ENCODE measurements at places on chromosomes 6 and 20. TPM values are rescaled to one million over a fixed set of nuclear protein-coding genes. Genes with fewer than 3 reads are reported as not detected.

- DNase-seq: no peak
Observed at GRCh38 chr20:5195655-5196054, 68.8 kb downstream of the CDS2 start.

Gene METTL24
- 2.4 TPM for total RNA-seq

GRCh38 chr6:109672175-109672574 lies 18.8 kb downstream of the AK9 start:
- DNase-seq: no peak

DNA sequence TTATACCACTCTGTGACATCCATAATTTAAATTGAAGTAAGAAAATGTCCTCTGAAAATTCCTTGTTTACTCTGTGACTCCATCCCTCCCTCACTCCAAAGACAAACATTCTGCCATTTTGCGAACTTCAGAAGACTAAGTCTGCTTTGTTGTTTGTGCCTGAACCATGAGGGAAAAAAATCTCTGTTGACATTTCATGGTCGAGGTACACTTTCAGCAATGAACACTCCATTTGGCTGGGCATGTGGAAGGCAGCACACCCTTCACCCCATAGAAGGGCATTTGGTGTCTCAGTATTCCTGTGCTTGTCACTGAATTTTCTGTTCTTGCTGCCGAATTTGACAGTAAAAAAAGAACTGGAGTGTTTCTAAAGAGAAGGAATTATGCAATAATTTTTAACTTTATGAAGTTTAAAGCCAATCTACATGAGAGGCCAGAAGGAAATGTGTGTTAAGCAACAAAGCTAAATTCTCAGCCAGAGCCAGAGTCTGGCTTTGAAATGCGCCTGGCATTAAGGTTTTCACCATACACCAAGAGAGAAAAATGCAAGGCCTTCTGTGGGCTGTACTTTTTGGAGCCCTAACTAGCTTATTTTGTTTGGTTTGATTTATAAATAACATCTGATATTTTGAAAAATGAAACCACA lies 4.7 kb upstream of the PBOV1 start:
- no peak for DNase-seq

Gene CPNE5
- 3.0 TPM for total RNA-seq

DNA sequence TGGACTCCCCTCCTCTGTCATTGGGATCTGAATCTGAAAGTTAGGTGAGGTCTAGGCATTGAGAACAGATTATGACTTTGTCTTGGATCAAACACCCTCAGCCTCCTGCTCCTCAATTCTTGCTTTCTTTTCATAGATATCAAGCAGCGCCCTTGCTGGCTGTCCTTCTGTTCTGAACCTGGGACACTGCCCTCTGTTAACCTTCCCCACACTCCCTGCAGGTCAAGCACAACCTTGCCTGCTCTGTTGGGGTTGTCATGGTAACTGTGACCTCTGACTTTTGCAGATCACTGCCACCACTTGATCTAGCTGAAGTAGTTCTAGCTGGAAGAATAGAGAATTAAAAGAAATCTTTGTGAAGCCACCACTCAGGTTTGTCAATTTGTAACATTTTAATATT lies 16.4 kb upstream of the MICA start:
- DNase-seq: no peak

Gene ILRUN
- total RNA-seq: 78.9 TPM

Gene EGFL8
- 388 TPM for total RNA-seq

Gene RIN2
- 91.5 TPM for total RNA-seq

DNA sequence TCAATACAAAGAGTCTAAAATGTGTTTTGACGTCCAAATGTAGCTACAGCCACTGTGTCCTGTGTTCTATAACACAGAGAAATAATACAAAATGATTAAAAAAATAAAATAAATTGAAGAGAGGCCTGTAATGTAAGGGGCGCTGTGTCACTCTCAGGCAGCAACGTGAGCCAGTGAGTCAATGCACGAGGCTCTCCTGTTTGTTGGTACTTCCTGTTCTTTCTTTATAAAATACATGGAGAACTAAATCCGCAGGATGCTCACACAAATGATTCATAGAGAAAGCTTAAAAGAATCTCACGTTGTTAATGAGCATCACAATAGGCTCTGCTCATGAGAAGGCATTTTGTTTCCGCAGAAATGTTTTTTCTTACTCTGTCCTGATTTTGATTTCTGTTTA lies 635.0 kb upstream of the AGPAT4 start:
- DNase-seq: no peak

Gene SLC2A10
- total RNA-seq: 26.0 TPM

DNA sequence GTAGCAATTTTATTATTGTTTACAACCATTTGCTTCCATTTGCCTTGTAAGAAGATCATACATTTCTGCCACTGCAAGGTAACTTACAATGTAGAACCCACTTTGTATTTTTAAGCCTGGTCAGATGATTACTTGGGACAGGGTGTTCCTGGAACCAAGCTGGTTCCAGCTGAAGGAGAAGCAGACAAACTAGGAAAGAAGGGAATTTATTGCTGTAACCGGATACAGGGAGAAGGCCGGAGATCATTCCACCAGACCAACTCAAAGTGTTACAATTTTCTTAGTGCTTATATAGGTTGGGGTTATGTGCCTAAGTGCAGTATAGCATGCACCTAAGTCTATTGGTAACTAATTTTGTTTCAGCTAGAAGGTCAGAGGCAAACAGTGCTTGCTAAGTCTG lies 104.4 kb downstream of the MANEA start:
- DNase-seq: no peak

DNA sequence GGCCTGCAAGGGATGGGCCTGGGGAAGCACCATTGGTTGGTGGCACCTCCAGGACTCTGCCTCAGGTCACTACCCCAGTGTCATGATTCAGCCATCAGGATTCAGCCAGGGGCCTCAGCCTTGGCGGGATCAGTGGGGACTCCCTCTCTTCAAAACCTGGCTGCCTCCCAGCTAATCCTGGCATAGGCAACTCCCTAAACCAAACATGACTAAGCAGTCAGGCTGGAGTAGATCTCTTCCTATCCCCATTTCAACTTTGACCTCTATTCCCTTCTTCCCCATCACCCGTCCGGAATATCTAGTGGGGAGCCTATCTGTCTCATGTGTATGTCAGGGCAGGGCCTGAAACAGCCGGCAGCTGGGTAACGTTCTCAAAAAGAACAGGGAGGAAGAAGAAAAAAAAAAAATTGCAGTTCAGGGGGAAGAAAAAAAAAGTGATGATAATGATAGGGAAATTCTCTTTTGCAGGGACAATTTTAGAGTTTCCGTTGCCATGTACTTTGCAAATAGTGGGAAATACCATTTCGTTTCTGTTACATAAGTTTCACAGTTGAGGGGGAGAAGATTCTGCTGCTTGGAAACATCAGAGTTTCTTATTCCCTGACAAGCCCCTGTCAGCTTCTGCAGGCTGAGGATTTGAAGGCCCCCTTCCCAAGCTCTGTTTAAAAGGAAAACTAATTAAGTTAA lies 4.1 kb upstream of the PREX1 start:
- peak; percentile 25 for DNase-seq

- no peak for DNase-seq
Observed at GRCh38 chr20:63915471-63915870, 20.5 kb downstream of the DNAJC5 start.

DNA sequence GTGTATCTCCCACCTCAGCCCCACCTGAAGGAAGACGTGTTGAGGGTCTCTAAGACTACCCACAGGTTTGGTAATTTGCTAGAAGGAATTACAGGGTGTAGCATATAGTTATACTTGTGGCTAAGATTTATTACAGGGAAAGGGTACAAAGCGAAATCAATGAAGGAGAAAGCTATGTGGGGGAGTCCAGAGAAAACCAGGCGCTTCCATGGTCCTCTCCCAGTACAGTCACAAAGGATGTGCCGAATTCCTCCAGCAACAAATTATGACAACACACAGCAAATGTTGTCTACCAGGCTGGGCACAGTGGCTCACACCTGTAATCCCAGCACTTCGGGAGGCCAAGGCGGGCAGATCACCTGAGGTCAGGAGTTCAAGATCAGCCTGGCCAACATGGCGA lies 64.1 kb upstream of the TGM3 start:
- no peak for DNase-seq

Gene SPATS1
- not detected for total RNA-seq

Gene DYNLT1
- total RNA-seq: 80.0 TPM

- DNase-seq: no peak
Observed at GRCh38 chr6:128508588-128509296, 11.7 kb downstream of the PTPRK start.

Gene TRERF1
- 4.2 TPM for total RNA-seq

Gene HSPA1L
- 0.44 TPM for total RNA-seq

DNA sequence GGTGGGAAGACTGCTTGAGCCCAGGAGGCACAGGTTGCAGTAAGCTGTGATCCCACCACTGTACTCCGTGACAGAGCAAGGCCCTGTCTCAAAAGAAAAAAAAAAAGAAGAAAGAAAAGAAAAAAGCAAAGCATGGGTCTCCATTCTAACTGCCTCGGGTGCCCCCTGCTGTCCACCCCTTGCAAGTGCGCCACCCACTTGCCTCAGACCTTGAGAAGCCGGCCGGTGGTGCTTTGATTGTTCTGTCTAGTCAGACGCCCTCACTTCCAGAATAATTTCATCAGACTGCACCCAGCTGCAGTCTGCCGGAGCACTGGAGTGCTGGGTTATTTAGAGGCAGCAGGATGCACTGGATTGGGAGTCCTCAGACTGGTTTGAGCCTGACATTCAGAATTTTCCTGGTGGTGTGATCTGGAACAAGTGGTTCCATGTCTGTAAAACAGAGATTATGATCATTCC lies 17.6 kb upstream of the TM9SF4 start:
- DNase-seq: peak; percentile 65

DNA sequence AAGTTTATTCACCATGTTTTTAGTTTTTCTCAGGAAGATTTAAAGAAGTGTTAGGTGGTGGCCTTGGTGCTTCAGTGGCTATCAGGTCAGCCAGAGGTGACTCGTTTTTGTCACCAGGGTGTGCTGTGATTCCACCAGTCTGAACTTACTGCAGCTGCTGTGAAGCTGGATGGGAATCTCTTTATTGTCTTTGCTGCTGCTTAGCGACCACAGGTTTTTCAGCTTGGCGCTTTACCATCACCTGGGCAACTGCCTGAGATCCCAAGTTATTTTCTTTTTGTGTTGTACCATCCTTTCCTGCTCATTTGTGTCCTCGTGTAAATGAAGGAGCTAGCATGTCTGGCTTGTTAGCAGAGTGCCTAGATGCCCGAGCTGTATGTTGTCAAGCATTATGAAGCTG lies 146.9 kb downstream of the MACROD2 start:
- DNase-seq: no peak

- no peak for DNase-seq
Observed at GRCh38 chr6:51626391-51626790, 461.0 kb downstream of the PKHD1 start.

Gene FRS3
- 4.8 TPM for total RNA-seq

GRCh38 chr6:70289299-70289698 lies 13.6 kb downstream of the COL9A1 start:
- DNase-seq: no peak

Gene ELOVL2
- total RNA-seq: 2.2 TPM

DNA sequence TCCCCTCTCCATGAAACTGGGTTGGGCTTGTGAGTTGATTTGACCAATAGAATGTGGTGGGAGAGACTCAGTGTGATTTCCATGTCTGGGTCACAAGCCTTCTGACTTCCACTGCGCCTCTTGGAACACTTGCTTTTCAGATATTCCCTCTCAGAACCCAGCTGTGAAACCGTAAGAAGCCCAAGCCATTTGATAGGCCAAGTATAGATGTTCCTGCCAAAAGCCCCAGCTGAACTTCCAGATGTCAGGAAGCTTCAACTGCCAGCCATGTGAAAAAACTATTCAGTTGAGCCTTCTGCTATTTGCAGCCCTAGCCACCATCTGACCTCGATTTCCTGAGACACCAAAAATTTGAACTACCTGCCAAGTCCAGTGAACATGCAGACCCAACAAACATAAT lies 387.8 kb upstream of the GJE1 start:
- no peak for DNase-seq

DNA sequence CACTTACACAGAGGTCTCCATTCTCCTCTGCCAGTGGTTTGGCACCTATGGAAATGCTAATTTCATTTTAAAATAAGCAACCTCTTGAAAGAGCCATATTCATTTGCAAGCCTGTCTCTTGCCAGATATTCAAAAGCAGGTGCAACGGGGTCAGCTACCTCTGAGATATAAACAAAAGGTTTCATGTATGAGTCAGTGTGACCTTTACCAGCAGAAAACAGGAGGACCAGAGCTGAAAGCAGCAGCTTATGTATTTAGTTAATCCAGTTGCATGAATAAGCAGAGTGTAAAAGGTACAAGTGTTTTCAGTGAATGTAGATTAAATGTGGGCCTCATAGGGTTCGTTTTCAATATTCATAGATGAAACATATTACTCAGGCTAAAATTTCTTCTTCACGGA lies 56.0 kb downstream of the TENT5A start:
- no peak for DNase-seq

GRCh38 chr20:48277266-48277665 lies 492.0 kb upstream of the SULF2 start:
- no peak for DNase-seq

Gene SEMG1
- total RNA-seq: not detected

GRCh38 chr20:47753576-47754387 lies 31.5 kb downstream of the SULF2 start:
- no peak for DNase-seq

Gene TXLNB
- 0.30 TPM for total RNA-seq

DNA sequence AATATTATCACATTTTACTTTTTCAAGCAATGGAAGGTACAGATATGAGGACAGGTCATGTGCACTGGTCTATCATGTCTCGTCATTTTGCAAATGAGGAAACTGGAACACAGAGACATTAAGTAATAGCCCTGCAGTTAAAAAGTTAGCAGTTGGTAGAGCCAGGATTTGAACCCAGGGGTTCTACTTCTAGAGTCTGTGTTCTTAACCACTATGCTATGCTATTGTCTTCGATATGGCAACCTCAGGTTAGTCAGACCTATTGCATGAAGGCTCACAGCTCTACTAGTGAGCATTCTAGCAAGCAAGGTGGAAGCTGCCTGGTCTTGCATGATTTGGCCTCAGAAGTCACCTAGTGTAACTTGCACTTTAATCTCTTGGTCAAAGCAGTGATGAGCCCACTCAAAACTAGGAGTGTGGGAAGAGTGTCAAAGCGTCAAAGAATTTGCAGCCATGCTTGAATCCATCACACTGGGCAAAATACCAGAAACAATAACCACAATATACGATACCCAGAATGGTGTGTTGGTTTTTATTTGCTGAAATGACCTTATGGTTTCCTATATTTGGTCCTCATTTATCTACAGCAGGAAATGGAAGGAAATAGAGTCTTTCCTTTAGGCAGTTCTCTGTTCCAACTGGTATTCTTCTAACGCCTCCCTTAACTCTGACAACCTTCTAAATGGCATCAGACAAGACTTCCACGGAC lies 20.4 kb upstream of the BMP2 start:
- DNase-seq: no peak

- peak; percentile 77 for DNase-seq
Observed at GRCh38 chr20:49562311-49563014, 5.5 kb downstream of the PTGIS start.

DNA sequence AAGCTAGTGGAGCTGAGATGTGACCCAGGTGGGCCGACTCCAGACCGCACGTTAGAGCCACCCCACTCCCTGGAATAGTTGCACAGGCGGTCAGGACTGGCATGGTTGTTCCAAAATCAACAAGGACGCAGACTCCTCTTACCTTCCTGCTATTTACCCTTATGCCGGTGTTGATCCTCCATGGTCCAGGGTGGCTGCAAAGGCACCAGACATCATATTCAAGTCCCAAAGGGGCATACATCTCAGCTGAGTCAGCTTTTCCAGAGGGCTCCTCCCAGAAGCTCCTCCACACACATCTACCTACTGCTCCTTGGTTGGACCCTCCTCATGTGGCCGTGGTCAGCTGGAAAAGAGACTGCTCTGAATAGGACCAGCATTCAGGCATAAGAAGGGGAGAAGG lies 112.2 kb downstream of the SYCP2 start:
- peak; percentile 3 for DNase-seq
